CD14-positive monocyte (primary cell): ENCODE measurements at places on chromosomes 6 and 20. TPM values are rescaled to one million over a fixed set of nuclear protein-coding genes. Genes with fewer than 3 reads are reported as not detected.
A peak's percentile ranks its signal among the peaks of the same experiment; 100 is the strongest.

GRCh38 chr6:37221585-37222124, 35.9 kb upstream of the TBC1D22B start:
- peak; percentile 27 for DNase-seq
- H3K36me3 ChIP-seq, result no peaks in the 10 kb centered on the region
- H3K4me1 ChIP-seq, result peaks cover 51% of the 10 kb centered on the region
- peak overlapping the region; percentile 48 for H3K4me3 ChIP-seq

- H3K27me3 ChIP-seq, result no peaks in the 10 kb centered on the region
- peak overlapping the region; percentile 72 for H3K27ac ChIP-seq
- peak overlapping the region; percentile 7 for H3K4me3 ChIP-seq
- H3K36me3 ChIP-seq, result peaks cover 31% of the 10 kb centered on the region
Observed at GRCh38 chr6:11366183-11366933, 133.9 kb upstream of the NEDD9 start.

DNA sequence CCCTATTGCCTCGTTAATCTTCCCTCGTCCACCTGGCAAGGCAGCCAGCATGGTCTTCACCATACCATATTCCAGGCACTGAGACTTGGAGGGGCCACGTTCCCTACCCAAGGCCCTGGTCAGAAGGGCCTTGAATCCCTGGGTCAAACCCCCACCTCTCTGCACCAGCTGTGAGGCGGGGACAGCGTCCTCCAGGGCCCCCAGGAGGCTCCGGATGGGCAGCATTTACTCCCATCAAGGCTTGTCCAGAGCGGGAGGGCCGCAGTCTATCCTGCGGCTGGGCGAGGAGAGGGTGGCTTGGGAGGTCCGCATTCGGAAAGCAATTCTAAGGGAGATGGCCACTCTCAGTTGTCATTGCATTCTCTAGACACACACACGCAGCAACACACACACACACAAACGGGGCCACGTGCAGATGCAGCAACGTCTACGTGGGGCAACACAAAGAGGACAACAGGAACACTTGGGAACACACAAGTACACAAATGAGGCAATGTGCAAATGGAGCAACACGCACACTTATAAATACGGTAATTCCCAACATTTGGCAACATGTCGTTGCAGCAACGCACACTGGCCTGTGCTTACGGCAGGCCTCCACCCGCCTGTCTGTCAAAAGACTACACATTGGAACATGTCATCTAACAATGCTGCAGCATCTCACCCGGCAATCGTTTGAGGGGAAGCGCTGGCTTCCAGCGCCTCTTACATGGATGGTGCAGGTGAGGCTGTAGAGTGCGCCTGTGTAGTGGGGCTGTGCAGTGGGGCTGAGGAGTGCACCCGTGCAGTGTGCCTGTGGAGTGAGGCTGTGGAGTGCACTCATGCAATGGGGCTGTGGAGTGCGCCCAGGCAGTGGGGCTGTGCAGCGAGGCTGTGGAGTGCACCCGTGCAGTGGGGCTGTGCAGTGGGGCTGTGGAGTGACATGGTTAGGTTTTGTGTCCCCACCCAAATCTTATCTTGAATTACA, 12.9 kb upstream of the NTSR1 start:
- H3K27me3 ChIP-seq, result no peaks in the 10 kb centered on the region
- peak; percentile 72 for DNase-seq
- peaks cover 35% of the 10 kb centered on the region for H3K4me1 ChIP-seq
- H3K4me3 ChIP-seq, result no peak overlapping the region

DNA sequence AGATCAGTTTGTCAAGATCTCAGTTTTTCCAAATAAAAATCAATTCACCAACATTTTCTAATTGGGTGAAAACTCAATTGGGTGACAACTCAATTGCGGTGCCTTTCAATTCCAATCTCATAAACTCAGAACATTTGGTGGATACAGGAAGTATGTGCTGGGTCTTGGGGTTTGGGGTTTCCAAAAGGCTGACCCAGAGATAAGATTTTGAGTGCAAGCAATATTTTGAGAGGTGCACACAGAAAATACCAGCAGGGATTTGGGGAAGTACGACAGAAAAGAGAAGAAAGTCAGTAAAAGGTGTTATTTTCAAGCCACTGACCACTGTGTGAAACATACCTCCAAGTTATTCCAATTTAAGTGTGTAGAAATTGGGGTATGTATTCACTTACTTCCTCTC, 258.0 kb downstream of the PHACTR1 start:
- H3K27me3 ChIP-seq, result no peaks in the 10 kb centered on the region
- H3K4me3 ChIP-seq, result no peak overlapping the region
- no peaks in the 10 kb centered on the region for H3K36me3 ChIP-seq
- no peak overlapping the region for H3K27ac ChIP-seq

Gene SLC22A2
- not detected for polyA plus RNA-seq
